T-helper 17 cell (primary cell): ENCODE measurements at places on chromosomes 7 and 10. TPM values are rescaled to one million over a fixed set of nuclear protein-coding genes. Genes with fewer than 3 reads are reported as not detected.

NAPEPLD gene
- 3.7 TPM for total RNA-seq

ANKMY2 gene
- total RNA-seq = 6.9 TPM

GRCh38 chr10:90905925-90906324, 15.0 kb downstream of the ANKRD1 start:
- DNase-seq = no peak

- no peak for DNase-seq
Measured at GRCh38 chr7:36151921-36152755, 916 bp upstream of the EEPD1 start.

DNA sequence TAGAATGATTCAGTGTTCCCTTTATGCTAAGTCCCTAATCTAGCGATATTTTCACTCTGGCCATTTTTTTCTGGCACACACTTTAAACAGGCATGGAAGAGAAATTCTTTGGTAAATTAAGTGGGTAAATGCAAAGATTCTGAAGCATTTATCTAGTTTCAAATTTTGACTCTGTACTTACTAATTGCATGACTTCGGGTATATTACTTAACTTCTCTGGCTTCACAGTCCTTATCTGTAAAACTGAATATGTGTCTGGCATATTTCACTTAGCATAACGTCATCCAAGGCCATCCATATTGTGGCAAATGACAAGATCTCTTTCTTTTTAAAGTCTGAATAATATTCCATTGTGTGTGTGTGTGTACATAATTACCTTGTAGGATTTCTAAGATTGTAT, 114.5 kb downstream of the MBL2 start:
- no peak for DNase-seq

- no peak for DNase-seq
Measured at GRCh38 chr10:97174276-97174775, 11.4 kb downstream of the SLIT1 start.

GRCh38 chr7:644381-645305, 81.9 kb upstream of the DNAAF5 start:
- no peak for DNase-seq

DNA sequence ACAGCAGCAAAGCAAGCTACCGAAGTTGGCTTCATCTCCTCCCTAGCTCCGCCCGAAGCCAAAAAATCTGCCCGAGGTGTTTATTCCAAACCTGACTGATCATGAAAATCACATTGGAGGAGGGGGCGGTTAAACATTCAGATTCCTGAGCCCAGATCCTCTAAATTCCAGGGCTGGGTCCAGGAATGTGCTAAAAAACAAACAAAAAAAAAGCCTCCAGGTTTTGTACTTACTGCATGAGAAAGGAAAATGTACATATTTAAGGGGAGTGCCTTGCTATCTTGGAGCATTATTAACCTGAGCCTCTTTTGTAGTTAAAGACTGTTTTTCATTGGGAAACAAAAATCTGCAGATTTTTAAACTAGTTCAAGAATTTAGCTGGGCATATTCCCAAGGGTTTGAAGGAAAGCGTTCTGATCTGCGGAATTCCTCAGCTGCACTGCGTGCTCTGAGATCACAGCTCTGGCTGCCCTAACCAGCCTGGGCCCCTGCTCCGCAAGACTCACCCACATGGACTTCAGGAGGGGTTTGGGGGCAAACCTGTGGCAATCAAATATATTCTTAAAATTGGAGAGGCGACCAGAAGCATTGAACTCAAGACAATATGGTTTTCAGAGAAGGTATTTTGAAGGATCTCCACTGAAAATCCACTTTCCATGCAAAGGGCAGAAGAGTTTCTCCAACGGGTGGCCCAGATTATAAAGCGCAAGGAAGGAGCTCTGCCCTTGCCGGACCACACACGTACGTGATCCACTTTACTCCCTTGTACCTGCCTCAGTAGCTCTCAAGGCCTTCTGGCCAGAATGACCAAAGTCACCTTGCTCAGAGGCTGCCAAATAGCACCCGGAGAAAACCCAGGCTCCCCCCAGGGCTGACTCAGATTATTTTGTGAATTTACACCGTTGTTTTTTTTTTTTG, 10.0 kb upstream of the TNS3 start:
- DNase-seq = no peak

GRCh38 chr7:18574235-18574540, 78.6 kb downstream of the HDAC9 start:
- DNase-seq = no peak
